ENCODE measurements at places on chromosomes 1 and 21. TPM values are rescaled to one million over a fixed set of nuclear protein-coding genes. Genes with fewer than 3 reads are reported as not detected.
A peak's percentile ranks its signal among the peaks of the same experiment; 100 is the strongest.

The KRTAP20-1 gene
- not detected for total RNA-seq

DNA sequence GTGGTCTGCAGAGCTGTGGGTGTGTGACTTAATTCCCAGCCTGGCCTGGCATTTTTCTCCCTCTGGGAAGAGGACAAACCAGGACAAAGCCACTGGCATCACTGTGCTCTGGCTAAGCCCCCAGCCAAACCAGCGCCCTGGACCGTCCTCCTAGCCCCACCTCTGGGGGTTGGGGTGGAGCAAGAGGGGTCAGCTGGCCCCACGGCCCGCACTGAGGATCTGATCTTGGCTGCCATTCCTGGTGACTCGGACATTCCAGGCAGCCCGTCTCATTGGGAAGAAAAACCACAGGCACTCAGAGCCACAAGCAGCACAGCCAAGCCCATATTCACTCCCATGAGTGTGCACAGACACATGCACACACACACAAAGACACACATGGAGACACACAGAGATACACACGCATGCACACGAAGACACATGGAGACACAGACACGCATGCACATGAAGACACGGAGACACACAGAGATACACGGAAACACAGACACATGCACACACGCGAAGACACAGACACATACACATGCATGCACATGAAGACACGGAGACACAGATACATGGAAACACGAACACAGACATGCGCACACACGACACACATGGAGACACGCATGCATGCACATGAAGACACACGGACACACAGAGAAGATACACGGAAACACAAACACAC, 2.3 kb upstream of the MXRA8 start:
- peaks cover 5% of the 10 kb centered on the region for H3K27me3 ChIP-seq
- no peak overlapping the region for H3K27ac ChIP-seq
- H3K4me3 ChIP-seq, result no peak overlapping the region
- no peak for DNase-seq
- H3K4me1 ChIP-seq, result no peaks in the 10 kb centered on the region
- no peaks in the 10 kb centered on the region for H3K36me3 ChIP-seq

DNA sequence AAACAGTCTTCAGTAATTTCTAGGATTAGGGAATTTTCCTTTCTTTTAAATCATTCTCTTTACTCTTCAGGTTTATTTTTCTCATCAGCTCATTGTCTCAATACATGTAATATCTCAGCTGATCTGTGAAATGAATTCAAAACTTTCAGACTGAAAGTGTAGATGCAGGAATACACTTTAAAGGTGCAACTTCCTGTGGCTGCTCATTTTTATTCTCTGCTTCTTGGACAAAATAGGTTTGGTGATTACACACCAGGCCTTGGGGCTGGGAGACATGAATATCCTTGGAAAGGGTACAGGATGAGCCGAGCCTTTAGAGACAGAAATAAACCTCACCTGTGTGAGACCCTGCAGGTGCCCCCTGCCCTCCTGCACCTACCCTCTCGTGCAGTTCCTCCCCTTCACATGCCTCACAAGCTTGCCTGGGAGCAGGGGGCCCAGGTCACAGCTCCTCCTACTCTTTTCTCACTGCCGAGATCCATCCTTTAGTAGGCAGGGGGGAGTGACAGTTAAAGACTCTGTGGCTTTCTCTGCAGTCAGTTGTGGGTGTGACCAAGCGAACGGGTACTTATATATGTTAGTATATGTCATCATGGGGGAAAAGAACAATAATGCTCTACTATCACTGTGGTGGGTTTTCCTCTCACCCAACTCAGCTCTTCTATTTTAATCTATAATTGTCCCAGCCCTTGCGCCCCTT, 23.6 kb downstream of the XCL2 start:
- H3K27me3 ChIP-seq, result no peaks in the 10 kb centered on the region
- no peaks in the 10 kb centered on the region for H3K4me1 ChIP-seq
- DNase-seq, result no peak
- H3K27ac ChIP-seq, result no peak overlapping the region
- no peaks in the 10 kb centered on the region for H3K36me3 ChIP-seq

- H3K4me1 ChIP-seq, result peaks cover 24% of the 10 kb centered on the region
- H3K4me3 ChIP-seq, result no peak overlapping the region
- no peak overlapping the region for H3K27ac ChIP-seq
- H3K36me3 ChIP-seq, result peaks cover 3% of the 10 kb centered on the region
Observed at GRCh38 chr1:200139661-200140250, 112.2 kb downstream of the NR5A2 start.

DNA sequence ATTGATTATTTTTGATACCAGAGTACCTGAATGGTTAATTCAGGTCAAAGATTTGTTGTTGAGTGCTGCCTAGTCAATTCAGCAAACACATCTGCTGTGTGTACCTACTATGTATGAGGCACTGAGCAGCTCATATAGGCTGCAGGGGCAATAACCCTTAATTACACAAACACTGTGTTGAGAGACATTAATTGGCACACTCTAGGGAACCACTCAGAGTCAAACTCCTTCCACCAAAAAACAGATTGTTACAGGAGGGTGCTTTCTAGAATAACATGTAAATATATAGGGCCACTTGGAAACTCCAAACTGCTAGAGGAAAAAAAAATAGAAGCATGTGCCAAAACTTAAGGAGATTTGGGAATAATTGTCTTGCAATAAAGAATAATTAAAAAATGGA, 31.3 kb downstream of the UBE2U start:
- no peak overlapping the region for H3K4me3 ChIP-seq
- no peaks in the 10 kb centered on the region for H3K27me3 ChIP-seq
- DNase-seq, result no peak
- H3K4me1 ChIP-seq, result no peaks in the 10 kb centered on the region
- no peaks in the 10 kb centered on the region for H3K36me3 ChIP-seq

DNA sequence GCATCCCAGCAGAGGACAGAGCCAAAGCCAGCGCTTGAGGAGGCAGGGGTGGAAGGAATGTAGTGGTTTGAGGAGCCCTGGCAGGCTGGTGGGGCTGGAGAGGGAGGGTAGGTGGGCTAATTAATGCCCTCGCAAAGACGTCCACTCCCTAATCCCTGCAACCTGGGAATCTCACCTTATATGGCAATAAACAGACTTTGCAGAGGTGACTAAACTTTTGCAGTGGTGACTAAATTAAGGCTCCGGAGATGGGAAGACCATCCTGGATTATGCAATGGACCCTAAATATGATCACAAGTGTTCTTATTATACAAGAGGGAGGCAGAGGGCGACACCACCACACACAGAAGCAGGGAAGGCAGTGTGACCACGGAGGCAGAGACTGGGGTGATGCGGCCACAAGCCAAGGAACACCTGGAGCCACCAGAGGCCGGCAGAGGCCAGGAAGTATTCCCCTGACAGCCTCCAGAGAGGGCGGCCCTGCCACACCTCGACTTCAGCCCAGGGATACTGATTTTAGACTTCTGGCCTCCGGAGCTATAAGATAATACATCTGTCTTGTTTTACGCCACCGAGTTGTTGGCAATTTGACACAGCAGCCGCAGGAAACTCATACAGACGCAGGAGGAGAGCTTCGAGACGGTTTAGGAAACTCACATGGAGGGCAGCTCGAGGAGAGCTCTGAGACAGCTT, 23.1 kb upstream of the NPPB start:
- H3K36me3 ChIP-seq, result no peaks in the 10 kb centered on the region
- no peak for DNase-seq
- H3K27ac ChIP-seq, result no peak overlapping the region
- H3K4me1 ChIP-seq, result peaks cover 11% of the 10 kb centered on the region
- H3K27me3 ChIP-seq, result no peaks in the 10 kb centered on the region

DNA sequence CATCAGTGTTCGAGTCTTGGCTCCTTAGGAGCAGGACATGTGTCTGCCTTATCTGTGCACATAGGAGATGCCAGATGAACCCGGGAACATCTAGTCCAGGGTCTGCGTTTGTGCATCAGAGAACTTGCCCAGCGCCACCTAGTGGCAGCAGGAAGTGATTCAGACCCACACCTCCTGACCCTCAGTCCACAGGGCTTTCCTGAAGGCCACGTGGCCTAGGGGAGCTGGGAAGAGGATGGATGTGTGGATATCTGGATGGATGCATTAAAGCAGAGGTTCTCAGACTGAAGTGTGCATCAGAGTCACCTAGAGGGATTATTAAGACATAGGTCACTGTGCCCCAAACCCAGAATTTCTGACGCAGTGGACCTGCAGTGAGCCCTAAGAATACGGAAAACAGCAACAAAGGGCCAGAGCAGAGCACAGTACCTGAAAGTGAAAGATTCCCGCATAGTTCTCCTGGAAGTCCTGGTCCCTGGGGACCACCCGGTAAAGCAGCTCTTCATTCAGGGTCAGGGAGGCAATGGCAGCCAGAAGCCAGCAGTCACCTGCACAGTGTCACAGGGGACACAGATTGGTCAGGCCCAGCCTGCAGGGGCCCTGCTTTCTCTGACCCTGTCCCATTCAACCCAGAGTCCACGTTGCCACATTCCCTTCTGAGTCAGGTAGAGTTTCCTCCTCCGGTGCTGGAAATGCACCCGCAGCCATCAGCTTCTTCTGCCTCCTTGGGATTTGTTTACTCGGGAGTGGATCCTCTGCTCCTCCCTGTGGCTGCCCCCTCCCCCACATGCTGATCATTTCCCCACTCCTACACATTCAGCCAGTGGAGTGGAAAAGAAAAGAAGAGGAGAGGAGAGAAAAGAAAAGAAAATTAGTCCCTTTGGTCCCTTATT, 37.0 kb downstream of the CAPN8 start:
- no peaks in the 10 kb centered on the region for H3K36me3 ChIP-seq
- no peak overlapping the region for H3K27ac ChIP-seq
- H3K4me3 ChIP-seq, result no peak overlapping the region
- DNase-seq, result peak; percentile 60
- no peaks in the 10 kb centered on the region for H3K4me1 ChIP-seq

The A3GALT2 gene
- total RNA-seq, result not detected

DNA sequence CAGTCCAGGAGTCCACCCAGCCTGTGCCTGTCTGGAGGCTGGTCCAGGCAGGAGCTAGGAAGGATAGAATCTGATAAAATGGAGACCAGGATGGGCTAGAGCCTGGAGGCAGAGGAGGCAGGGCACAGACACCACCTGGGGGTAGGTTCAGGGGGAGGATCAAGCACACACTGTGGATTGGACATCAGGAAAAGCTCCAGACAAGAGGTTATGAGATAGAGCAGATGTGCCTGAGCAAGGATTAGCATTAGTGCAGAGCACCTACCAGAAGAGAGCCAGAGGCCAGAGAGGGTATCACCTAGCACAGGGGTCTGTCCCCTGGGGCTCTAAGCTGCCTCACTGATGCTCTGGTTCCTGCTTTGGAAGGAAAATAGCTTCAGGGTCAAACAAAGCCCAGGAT, 216.7 kb upstream of the ZC3H12A start:
- no peak overlapping the region for H3K27ac ChIP-seq
- DNase-seq, result no peak
- no peaks in the 10 kb centered on the region for H3K36me3 ChIP-seq
- no peaks in the 10 kb centered on the region for H3K4me1 ChIP-seq
- no peaks in the 10 kb centered on the region for H3K27me3 ChIP-seq

GRCh38 chr21:44823179-44823660, 5.4 kb upstream of the SUMO3 start:
- H3K4me3 ChIP-seq, result no peak overlapping the region
- H3K27me3 ChIP-seq, result no peaks in the 10 kb centered on the region
- H3K27ac ChIP-seq, result no peak overlapping the region
- DNase-seq, result no peak

The HTR6 gene
- total RNA-seq, result not detected

DNA sequence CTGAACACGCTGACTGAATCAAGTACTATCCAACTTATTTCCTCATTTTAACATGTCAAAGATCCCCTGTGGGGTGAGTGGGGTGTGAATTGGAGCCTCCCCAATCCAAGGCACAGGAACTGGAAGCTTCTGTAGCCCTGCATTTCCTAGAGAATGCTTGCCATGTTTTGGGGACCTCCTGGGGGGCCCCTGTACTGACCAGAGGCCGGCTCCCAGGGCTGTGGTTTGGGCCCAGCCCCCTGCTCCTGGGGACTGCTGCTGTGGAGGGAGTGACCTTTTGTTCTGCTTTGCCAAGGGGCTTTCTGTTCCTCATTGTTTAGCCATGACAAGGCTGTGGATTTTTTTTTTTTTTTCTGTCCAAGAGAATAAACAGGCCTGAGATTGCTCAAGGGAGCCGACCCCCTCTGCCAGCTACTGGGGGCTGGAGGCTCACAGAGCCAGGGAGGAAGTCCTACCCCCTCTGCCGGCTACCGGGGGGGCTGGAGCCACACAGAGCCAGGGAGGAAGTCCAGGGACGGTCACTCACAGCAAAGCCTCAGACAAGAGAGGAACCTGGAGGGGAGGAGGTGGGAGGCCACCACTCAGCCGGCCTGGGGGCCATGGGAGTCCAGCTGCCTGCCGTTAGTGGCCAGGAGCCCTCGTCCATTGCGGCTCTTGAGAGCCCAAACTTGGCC, 17.4 kb downstream of the TNFRSF1B start:
- H3K4me3 ChIP-seq, result no peak overlapping the region
- peaks cover 10% of the 10 kb centered on the region for H3K4me1 ChIP-seq
- peak overlapping the region; percentile 31 for H3K27ac ChIP-seq
- no peaks in the 10 kb centered on the region for H3K27me3 ChIP-seq

GRCh38 chr1:172089768-172090510, 248.6 kb downstream of the DNM3 start:
- no peaks in the 10 kb centered on the region for H3K36me3 ChIP-seq
- H3K27me3 ChIP-seq, result no peaks in the 10 kb centered on the region
- H3K27ac ChIP-seq, result no peak overlapping the region
- H3K4me1 ChIP-seq, result no peaks in the 10 kb centered on the region
- H3K4me3 ChIP-seq, result no peak overlapping the region
- peak; percentile 73 for DNase-seq

GRCh38 chr1:6207075-6207885, 1.4 kb downstream of the RNF207 start:
- peaks cover 49% of the 10 kb centered on the region for H3K4me1 ChIP-seq
- H3K36me3 ChIP-seq, result no peaks in the 10 kb centered on the region
- H3K27me3 ChIP-seq, result no peaks in the 10 kb centered on the region

DNA sequence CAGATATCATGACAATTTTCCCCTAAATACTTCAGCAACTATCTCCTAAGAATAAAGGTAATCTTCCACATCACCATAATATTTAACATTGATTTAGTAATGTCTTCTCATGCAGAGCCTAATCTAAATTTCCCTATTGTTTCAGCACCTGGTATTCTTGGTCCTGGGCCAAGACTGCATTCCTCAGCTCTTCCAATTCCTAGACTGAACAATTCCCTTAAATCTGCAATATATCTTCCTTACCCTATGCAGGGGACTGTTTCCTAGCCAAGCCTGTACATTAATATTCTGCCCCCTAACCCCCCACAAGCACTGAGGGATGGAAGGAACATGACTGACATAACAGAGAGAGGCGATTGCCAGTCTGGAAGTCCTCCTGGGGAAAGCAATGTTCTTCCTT, 28.7 kb upstream of the DISP1 start:
- no peak overlapping the region for H3K4me3 ChIP-seq
- no peak for DNase-seq
- no peaks in the 10 kb centered on the region for H3K36me3 ChIP-seq
- no peaks in the 10 kb centered on the region for H3K27me3 ChIP-seq
- H3K27ac ChIP-seq, result no peak overlapping the region

GRCh38 chr21:37742532-37742931, 173.7 kb downstream of the KCNJ6 start:
- no peak overlapping the region for H3K27ac ChIP-seq
- DNase-seq, result no peak
- no peaks in the 10 kb centered on the region for H3K4me1 ChIP-seq
- no peaks in the 10 kb centered on the region for H3K27me3 ChIP-seq

Data from body of pancreas (tissue), 4 donors.